Brain pericyte (primary cell): ENCODE measurements at places on chromosomes 16 and 17.

DNA sequence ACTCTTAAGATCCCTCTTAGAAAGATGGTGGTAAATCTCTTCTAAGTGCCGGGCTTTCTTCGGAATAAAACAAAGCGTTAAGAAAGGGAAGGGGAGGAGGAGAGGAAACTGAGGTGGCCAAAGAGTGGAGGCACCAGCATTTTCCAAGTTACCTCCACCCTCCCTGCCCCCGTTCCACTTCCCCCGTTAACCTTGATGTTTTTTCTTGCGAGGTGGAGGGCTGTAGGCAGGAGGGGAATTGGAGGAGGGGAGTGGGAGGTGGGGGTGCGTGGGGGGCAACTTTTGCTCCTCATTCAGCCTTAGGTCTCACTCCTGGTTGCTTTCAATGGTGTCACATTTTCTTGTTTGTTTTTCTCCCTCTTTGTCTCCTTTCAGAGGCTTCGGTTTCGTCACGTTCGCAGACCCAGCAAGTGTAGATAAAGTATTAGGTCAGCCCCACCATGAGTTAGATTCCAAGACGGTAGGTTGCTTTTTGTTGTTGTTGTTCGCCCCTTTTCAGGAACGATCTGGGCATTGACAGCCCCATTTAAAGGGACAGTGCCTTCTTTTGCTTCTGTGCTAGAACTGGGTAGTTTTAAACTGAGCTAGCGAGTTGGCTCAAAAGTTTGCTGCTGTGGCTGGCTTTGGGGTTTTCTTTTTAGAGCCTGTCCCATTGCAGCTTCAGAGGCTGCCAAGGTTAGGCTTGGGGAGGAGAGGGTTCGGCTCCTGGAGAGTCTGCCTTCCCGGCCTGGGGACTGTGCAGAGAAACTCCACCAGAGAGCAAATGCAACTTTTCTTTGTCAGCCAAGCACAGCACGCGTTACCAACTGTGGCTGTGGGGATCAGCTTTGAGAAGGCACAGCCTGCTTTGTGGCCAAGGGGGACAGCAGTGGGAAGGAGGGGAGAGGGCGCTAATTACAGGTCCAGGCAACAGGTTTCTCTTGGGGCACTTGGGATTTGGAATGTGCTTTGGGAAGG, 1.9 kb downstream of the MSI2 start:
- DNase-seq = no peak

DNA sequence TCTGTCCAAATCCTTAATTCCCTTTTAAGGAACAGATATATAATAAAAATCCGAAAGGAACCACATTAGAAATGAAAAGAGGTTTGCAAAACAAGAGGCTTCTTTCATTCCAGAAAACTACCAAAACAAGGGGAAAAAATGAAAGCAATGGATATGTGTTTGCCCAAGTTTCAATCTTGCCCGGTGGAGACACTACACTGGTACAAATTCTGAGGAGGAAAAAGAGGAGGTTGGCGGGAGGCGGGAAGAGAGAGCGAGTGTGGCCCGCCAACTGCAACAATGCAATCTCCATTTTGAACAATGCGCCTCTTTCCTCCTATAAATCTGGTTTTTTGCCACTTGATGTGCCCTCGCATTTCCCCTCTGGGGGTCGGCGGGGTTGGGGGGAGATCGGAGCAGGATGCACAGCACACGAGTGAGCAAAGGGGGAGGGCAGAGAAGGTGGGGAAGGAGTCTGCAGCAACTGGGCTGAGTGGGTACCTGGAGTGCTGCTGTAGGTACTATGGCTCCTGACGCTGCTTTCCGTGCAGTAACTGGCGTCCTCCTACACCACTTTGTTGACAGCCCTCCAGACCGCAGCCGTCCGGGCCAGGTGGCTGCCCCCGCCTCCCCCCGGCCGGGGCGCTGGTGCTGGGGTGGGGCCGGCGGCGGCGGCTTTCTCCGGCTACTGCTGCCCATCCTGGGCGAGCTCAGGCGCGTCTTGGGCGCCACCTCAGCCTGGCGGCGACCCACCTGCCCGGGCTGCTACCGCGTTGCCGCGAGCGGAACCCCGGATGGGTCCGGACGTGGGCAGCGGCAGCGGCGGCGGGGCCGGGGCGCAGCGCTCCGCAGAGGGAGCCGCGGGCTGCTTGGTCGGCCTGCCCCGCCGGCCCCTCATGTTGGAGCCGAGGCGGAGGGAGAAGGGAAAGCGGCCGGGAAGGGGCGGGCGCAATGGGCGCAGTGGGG, 93.8 kb upstream of the PLEKHM1 start:
- no peak for DNase-seq

- DNase-seq = no peak
Observed at GRCh38 chr16:17224879-17225281, 245.9 kb downstream of the XYLT1 start.

DNA sequence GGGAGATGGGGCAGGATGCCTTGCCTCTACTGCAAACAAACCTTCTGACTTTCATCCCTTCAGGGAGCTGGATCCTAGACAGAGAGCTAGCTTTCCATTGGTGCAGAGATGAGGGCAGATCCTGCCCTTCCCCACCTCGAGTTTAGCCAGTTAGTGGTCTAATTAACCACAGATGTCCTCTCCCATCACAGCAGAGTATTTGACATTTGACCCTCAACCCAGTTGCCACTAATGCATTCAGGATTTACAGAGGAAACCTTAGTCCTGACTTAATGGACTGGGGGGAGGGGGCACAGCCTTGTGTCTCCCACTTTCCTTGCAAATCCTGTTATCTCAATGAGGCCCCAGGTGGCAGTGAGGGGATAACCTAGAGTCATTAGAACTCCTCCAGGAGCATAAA, 10.2 kb downstream of the PIP4K2B start:
- no peak for DNase-seq

DNA sequence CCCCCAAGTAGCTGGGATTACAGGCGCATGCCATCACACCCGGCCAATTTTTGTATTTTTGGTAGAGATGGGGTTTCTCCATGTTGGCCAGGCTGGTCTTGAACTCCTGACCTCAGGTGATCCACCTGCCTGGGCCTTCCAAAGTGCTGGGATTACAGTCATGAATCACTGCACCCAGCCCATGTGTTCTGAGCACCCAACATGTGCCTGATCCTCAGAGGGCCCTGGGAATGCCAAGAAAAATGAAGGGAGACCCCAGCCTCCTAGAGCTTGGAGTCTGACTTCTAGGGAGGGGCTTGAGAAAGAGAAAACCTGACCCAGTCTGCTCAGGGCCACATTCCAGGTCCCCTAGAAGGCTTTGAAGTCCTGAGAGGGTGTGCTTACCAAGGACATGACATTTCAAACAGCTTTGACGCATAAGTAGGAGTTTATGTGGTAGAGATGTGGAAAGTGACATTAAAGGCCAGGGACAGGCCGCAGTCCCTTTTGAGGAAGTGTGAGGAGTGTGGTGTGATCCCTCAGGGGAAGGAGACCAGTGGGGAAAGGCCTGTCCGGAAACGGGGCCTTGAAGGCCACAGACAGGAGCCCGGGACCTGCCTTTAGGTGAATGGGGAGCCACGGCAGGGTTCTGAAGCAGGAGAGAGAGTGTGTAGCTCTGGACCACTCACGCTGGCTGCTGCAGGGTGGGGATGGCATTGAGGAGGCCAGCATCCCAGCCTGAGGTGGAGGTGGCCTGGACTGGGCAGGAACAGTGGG, 1.1 kb upstream of the CCL22 start:
- no peak for DNase-seq

DNA sequence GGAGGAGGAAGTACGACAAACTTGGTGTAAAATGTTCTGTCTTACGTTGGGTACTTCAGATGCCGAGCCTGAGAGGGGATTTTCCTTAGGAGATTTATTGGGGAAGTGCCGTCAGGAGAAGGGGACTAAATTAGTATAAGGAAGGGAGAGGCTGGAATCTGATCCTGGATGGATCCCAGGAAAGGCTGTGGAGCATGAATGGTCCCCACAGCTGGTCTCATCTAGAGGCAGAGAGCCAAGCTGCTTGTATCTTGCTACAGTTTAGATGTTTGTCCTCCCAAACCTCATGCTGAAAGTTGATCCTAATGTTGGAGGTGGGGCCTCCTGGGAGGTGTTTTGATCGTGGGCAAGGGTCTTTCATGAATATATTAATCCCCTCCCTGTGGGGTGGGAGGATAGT, 798.4 kb upstream of the EEF2KMT start:
- DNase-seq = no peak

DNA sequence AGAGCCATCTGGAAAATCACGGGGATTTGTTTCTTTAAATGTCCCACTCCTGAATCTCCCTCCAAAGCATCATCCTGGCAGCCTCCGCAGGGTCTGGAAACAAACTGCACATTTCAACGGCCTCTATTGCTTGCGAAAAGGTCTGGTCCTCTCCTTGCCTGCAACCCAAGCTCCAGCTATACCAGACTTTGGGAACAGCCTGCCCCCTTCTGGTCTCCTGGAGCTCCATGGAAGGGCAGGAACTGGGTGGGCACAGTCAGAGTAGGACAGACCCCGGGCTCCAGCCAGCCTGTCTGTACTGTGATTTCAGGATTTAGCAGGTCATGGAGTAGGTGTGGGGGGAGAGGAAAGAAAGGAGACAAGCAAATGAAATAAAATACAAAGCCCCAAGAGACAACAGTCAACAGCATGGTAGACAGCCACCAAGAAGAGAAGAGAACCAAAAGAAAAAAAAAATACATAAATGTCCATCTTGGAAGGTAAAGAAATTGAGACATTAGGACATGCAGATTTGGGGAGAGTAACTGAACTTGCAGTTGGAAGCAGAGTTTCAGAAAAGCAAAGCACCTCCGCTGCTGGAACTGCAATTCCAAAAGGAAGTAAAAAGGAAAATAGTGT, 2.7 kb downstream of the XYLT1 start:
- DNase-seq = no peak
